ENCODE measurements at places on chromosomes 7 and 10.
A peak's percentile ranks its signal among the peaks of the same experiment; 100 is the strongest.

- H3K4me3 ChIP-seq: no peak overlapping the region
- H3K27me3 ChIP-seq: no peaks in the 10 kb centered on the region
- H3K36me3 ChIP-seq: no peaks in the 10 kb centered on the region
- no peak for DNase-seq
- peaks cover 4% of the 10 kb centered on the region for H3K4me1 ChIP-seq
Measured at GRCh38 chr10:69338133-69338456, 59.8 kb downstream of the HK1 start.

GRCh38 chr10:45180946-45181875 lies 134.2 kb downstream of the OR13A1 start:
- H3K27ac ChIP-seq: no peak overlapping the region
- no peaks in the 10 kb centered on the region for H3K36me3 ChIP-seq
- no peak for DNase-seq
- H3K27me3 ChIP-seq: no peaks in the 10 kb centered on the region

DNA sequence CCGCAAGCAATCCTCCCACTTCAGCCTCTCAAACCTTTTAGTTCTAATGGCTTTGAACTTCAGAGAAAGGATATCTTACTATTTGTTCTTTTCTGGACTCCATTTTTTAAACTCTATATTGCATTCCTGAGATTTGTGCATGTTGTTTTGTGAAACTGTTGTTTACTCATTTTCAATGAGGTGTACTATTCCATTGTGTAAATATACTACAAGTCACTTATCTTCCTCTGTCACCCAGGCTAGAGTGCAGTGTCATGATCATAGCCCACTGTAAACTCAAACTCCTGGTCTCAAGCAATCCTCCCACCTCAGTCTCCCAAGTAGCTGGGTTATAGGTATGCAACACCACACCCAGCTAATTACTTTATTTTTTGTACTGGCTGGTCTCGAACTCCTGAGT lies 31.4 kb upstream of the AKR1D1 start:
- H3K4me3 ChIP-seq: no peak overlapping the region
- no peak overlapping the region for H3K27ac ChIP-seq
- no peak for DNase-seq
- peaks cover 16% of the 10 kb centered on the region for H3K4me1 ChIP-seq
- no peaks in the 10 kb centered on the region for H3K27me3 ChIP-seq

DNA sequence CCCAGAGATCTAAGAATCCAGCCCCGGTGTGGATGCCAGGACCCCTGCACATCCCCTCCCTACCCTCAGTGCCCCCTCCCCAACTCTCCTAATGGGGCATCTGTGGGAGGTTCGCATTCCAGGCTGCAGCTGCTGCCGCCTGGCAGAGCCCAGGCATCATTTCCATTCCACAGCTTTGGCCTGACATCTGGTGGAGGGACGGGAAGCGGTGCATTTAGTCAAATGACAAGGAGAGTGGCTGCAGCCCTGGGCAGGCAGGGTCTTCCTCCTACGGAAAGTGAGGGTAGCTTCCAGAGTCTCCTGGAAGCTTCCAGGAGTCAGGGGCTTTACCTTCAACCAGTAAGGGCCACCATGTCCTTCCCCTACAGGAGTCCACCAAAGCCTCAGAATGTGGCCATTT lies 30.8 kb downstream of the PRLHR start:
- no peak overlapping the region for H3K4me3 ChIP-seq
- H3K36me3 ChIP-seq: no peaks in the 10 kb centered on the region
- H3K27ac ChIP-seq: no peak overlapping the region
- no peaks in the 10 kb centered on the region for H3K27me3 ChIP-seq
- no peak for DNase-seq

DNA sequence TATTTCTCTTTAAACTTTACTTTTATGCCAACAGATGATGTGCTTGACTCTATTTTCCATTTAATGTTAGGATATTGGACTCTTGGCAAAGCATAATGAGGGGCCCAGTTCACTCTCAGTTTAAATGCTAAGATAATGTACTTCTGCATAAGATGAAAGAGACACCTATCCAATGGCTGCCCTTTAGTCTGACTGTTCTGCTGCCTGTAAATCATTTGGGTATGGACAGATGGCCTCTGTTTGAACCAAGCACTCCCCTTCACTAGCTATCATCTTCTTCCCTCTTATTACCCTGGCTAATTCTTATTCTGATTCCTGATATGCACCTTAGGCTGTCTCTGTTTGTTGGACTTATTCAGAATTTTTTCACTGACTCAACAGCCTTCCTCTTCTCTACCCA lies 72.1 kb downstream of the SEM1 start:
- no peaks in the 10 kb centered on the region for H3K36me3 ChIP-seq
- DNase-seq: no peak
- H3K4me1 ChIP-seq: no peaks in the 10 kb centered on the region
- no peak overlapping the region for H3K27ac ChIP-seq
- no peaks in the 10 kb centered on the region for H3K27me3 ChIP-seq
- no peak overlapping the region for H3K4me3 ChIP-seq

DNA sequence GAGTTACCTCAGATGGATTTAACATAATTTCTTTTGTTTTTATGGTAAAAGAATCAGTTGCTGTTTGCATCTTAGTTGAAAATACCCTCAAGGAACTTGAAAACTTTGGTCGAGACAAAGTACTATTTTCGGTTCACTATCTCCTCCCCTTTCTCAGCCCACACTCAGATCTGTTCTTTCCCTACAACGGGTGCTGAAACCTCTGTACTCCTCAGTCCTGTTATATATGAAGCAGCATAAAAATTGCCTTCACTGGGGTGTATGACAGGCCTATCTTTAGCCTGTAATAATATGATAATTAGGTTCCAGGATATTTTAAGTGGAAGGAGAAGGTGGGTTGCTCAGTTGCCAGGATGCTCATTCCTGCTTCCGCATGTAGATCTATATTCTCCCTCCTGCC lies 105.2 kb upstream of the NOBOX start:
- no peaks in the 10 kb centered on the region for H3K36me3 ChIP-seq
- no peak for DNase-seq
- H3K27ac ChIP-seq: no peak overlapping the region
- no peak overlapping the region for H3K4me3 ChIP-seq
- no peaks in the 10 kb centered on the region for H3K27me3 ChIP-seq

- H3K36me3 ChIP-seq: no peaks in the 10 kb centered on the region
- peaks cover 17% of the 10 kb centered on the region for H3K4me1 ChIP-seq
- no peak overlapping the region for H3K4me3 ChIP-seq
Measured at GRCh38 chr7:130936202-130936931, 202.4 kb upstream of the KLF14 start.

DNA sequence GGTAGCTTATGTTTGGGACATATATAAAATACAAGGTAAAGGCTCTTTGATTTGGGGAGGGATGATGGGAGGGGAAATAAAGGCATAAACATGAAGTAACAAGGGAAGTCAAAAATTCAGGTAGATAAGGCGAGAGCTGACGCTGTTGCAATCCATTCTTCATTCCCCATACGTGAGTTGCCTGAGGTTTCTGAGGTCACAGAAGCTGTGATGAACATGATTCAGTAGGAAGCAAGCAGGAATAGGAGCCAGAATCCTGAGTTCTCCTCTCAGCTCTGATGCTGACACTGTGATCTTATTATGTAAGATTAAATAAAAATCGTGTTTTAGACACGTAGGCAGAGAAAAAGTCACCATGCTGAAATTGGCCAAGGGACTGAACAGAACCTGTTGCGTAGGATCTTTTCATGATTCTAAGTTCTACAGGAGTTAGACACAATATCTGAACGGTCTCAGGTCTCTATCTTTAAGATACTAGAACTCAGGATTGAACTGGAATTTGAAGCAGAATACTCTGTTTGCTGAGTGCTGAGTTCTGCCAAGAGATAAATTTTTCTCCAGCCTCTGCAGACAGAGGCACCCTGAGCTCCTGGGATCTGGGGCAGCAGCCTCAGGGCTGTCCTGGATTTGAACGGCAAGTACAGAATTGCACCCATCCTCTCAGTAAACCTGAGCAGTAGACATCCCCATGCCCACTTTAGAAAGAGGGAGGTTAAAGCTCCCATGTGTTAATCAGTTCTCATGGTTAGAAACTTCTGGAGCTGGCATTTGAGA lies 21.0 kb downstream of the KLF6 start:
- no peak overlapping the region for H3K4me3 ChIP-seq
- H3K27ac ChIP-seq: peak overlapping the region; percentile 59
- no peak for DNase-seq
- no peaks in the 10 kb centered on the region for H3K4me1 ChIP-seq

GRCh38 chr10:49057231-49057880 lies 58.0 kb downstream of the VSTM4 start:
- H3K4me1 ChIP-seq: no peaks in the 10 kb centered on the region
- no peaks in the 10 kb centered on the region for H3K27me3 ChIP-seq
- H3K36me3 ChIP-seq: no peaks in the 10 kb centered on the region
- H3K4me3 ChIP-seq: no peak overlapping the region

GRCh38 chr7:1732072-1732471 lies 62.0 kb downstream of the ELFN1 start:
- H3K27ac ChIP-seq: no peak overlapping the region
- H3K4me3 ChIP-seq: no peak overlapping the region
- no peak for DNase-seq
- H3K4me1 ChIP-seq: no peaks in the 10 kb centered on the region
- no peaks in the 10 kb centered on the region for H3K27me3 ChIP-seq

GRCh38 chr10:130206216-130206737 lies 70.1 kb downstream of the GLRX3 start:
- no peak for DNase-seq
- no peaks in the 10 kb centered on the region for H3K4me1 ChIP-seq
- H3K27me3 ChIP-seq: no peaks in the 10 kb centered on the region
- H3K36me3 ChIP-seq: no peaks in the 10 kb centered on the region
- H3K27ac ChIP-seq: no peak overlapping the region

GRCh38 chr7:106655703-106656498 lies 5.1 kb downstream of the CCDC71L start:
- peaks cover 28% of the 10 kb centered on the region for H3K4me1 ChIP-seq
- DNase-seq: no peak
- no peak overlapping the region for H3K27ac ChIP-seq

- no peaks in the 10 kb centered on the region for H3K36me3 ChIP-seq
- peaks cover 5% of the 10 kb centered on the region for H3K4me1 ChIP-seq
- no peak for DNase-seq
- H3K27ac ChIP-seq: peak overlapping the region; percentile 70
- H3K27me3 ChIP-seq: no peaks in the 10 kb centered on the region
- peak overlapping the region; percentile 55 for H3K4me3 ChIP-seq
Measured at GRCh38 chr10:75395066-75395931, 6.3 kb downstream of the ZNF503 start.

GRCh38 chr10:35961501-35961900 lies 319.4 kb upstream of the FZD8 start:
- DNase-seq: no peak
- no peak overlapping the region for H3K4me3 ChIP-seq
- H3K36me3 ChIP-seq: no peaks in the 10 kb centered on the region
- H3K4me1 ChIP-seq: no peaks in the 10 kb centered on the region
- H3K27ac ChIP-seq: no peak overlapping the region

DNA sequence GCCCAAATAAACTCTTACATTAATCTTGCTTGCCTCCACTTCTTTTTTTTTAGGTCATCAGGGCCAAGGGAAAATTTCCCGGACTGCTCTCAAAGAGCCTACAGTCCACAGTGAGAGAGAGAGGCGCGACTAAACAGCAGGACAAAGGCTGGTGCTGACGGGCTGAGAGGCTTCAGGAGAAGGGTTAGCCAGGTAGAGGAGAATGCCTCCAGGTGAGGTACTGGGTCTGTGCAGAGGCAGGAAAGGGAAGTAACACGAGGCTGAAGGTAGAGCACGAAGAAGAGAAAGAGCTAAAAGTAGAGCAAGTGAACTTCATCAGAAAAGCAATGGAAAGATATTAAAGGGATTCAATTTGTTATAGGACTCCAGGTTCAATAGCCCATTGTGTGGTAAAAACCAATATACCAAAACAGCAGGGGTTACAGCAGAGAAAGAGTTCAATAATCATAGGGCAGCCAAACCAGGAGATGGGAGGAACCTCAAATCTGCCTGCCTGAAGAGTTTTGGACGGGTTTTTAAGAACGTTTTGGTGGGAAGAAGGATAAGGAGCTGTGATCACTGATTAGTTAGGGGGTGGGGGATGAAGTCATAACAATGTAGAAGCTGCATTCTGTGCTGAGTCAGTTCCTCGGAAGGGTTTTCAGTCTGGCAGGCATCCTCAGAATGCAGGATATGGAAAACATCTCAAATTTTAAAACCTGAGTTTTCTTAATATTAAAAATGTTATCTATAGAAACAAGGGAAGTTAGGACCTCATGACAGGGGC lies 171.5 kb downstream of the AKR1D1 start:
- no peaks in the 10 kb centered on the region for H3K36me3 ChIP-seq
- no peaks in the 10 kb centered on the region for H3K4me1 ChIP-seq
- no peak overlapping the region for H3K27ac ChIP-seq
- DNase-seq: no peak
- H3K27me3 ChIP-seq: no peaks in the 10 kb centered on the region
- no peak overlapping the region for H3K4me3 ChIP-seq

DNA sequence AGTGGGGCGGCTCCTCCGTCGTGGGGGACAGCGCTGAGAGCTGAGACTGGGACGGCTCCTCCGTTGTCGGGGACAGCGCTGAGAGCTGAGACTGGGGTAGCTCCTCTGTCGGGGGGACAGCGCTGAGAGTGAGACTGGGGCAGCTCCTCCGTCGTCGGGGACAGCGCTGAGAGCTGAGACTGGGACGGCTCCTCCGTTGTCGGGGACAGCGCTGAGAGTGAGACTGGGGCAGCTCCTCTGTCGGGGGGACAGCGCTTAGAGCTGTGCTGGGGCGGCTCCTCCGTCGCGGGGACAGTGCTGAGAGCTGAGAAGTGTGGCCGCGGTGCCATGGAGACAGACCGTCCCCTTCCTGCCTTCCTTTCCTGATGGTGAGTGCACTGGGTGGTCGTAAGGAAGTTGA lies 136.4 kb downstream of the DYNC2I1 start:
- H3K27ac ChIP-seq: no peak overlapping the region
- H3K4me1 ChIP-seq: no peaks in the 10 kb centered on the region
- no peaks in the 10 kb centered on the region for H3K36me3 ChIP-seq
- peaks cover 4% of the 10 kb centered on the region for H3K27me3 ChIP-seq
- no peak for DNase-seq
- H3K4me3 ChIP-seq: no peak overlapping the region

GRCh38 chr10:131905267-131905571 lies 4.4 kb downstream of the PPP2R2D start:
- no peaks in the 10 kb centered on the region for H3K27me3 ChIP-seq
- H3K4me1 ChIP-seq: peaks cover 34% of the 10 kb centered on the region
- H3K27ac ChIP-seq: no peak overlapping the region
- peaks cover 3% of the 10 kb centered on the region for H3K36me3 ChIP-seq

- no peaks in the 10 kb centered on the region for H3K36me3 ChIP-seq
- DNase-seq: no peak
- H3K4me3 ChIP-seq: no peak overlapping the region
- H3K27ac ChIP-seq: no peak overlapping the region
- peaks cover 45% of the 10 kb centered on the region for H3K27me3 ChIP-seq
Measured at GRCh38 chr7:155448632-155449007, 9.3 kb upstream of the EN2 start.

DNA sequence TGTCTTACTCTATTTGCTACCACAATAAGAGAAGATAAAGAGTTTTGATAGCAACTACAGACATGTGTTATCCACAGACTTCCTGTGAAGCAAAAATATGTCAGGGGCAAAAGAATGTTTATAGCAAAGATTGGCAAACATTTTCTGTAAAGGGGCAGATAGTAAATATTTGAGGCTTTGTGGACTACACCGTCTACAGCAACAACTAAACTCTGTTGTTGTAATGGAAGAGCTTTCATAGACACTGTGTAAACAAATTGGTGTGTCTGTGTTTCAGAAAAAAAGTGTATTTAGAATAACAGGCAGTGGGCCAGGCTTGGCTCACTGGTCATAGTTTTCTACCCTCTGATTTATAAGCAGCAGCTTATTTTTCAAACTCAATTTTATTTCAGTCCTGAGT lies 521.4 kb downstream of the ANKRD7 start:
- H3K4me3 ChIP-seq: no peak overlapping the region
- no peak for DNase-seq
- no peaks in the 10 kb centered on the region for H3K4me1 ChIP-seq
